ENCODE measurements at places on chromosomes 1 and 21. TPM values are rescaled to one million over a fixed set of nuclear protein-coding genes. Genes with fewer than 3 reads are reported as not detected.

LRRC8D gene
- total RNA-seq: 9.8 TPM

TPM3 gene
- total RNA-seq: 1,769 TPM

CLCA1 gene
- not detected for total RNA-seq

DNA sequence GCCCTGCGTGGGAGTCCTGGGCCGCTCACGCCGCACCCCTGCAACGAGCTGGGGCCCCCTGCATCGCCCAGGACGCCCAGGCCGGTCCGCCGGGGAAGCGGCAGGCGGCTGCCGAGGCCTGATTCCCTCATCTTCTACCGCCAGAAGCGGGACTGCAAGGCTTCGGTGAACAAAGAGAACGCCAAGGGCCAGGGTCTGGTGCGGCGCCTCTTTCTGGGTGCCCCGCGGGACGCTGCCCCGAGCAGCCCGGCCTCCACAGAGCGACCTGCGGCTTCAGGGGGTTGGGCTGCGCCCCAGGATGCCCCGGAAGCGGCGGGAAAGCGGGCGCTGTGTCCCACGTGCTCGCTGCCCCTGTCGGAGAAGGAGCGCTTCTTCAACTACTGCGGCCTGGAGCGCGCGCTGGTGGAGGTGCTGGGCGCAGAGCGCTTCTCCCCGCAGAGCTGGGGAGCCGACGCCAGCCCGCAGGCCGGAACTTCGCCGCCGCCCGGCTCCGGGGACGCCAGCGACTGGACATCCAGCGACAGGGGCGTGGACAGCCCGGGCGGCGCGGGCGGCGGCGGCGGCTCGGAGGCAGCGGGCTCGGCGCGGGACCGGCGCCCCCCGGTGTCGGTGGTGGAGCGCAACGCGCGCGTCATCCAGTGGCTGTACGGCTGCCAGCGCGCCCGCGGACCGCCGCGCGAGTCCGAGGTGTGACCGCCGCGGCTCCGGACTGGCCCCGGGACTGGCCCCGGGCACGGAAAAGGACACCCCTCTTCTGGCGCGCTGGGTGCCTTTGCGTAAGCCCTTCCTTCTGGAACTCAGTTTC, 2.7 kb downstream of the FAM110D start:
- DNase-seq: no peak

GRCh38 chr1:228144193-228144992, 4.3 kb downstream of the GUK1 start:
- DNase-seq: no peak

DNA sequence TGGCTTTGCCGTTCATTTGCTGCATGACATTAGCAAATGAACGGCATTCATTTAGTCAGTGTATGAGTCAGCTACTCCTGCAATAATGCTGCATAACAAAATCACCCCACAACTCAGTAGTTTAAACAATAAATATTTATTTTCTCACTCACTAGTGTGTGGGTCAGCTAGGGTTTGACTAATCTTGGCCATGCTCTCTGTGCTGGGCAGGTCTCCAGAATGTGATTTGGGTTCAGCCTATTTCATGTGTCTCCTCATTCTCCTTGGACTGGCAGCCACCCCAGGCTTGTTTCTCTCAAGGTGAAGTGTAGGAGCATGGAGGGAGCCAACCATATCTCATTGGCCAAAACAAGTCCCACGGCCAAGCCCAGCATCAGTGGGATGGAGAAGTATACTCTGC, 104.3 kb downstream of the LACTBL1 start:
- DNase-seq: no peak

DNA sequence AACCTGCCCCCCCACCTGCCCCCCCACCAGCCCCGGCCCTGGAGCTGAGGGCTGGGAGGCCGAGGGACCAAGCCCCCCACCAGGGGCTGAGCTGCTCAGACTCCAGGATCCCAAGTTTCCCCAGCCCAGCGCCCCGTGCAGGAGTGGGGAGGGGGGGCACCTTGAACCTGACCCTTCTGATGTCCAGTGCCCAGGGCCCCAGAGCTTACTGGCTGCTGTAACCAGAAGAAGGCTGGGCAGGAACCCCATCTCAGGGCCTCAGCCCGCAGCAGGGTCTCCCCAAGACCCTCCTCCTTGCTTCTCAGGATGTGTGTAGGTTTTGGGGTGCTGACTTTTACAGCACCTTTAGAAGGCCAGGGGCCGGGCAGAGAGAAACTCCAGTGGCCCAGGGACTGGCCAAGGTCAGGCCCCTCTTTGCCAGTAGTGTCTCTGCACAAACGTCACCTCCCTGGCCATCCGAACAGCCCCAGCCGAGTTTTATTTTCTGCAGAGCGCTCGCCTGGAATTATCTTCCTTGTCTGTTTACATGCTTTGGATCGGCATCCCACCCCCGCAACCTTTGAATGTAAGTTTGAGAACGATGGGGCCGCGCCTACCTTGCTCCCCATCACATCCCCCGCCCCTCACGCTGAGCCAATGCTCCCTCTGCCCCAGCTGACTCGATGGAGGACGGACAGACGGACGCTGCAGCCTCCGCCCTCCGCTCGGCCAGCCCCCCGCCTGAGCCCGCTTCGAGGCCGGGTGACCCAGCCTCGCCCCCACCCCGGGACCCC, 70.1 kb upstream of the CASZ1 start:
- peak; percentile 6 for DNase-seq

GRCh38 chr1:8371372-8371991, 53.6 kb downstream of the SLC45A1 start:
- DNase-seq: no peak

GRCh38 chr1:203505526-203506204, 11.7 kb downstream of the OPTC start:
- DNase-seq: no peak

GRCh38 chr21:44011579-44012473, at the start of gene TRAPPC10:
Gene TRAPPC10, plus strand, starts transcription at chr21:44012309. Its CDS starts 185 bp downstream, at chr21:44012494.
- DNase-seq: peak; percentile 78

DNA sequence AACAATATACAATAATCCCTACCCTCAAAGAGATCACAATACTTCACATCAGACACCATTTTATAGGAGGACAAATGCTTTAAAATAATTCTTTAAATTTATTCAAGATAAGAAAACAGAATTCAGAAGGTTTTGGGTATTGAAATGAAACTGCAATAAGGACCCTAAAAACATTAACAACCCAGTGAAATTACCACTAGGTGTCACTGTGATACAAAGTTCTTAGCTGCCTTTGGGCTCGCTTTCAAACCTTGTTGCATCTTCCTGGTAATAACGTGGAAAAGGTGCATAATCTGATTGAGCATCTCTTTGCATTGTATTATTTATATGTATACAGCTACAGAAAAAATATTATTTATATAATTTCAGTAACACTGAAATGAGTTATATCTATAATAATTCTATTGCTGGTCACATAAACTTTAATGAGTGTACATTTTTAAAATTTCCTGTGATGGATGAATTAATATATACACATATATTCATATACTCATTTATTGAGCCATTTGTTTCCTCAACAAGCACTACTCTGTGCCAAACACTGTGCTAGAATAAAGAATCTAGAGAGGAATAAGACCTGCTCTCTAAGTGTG, 185.2 kb downstream of the FAF1 start:
- peak; percentile 60 for DNase-seq

GRCh38 chr1:33692206-33693188, 171.4 kb upstream of the HMGB4 start:
- no peak for DNase-seq

DNA sequence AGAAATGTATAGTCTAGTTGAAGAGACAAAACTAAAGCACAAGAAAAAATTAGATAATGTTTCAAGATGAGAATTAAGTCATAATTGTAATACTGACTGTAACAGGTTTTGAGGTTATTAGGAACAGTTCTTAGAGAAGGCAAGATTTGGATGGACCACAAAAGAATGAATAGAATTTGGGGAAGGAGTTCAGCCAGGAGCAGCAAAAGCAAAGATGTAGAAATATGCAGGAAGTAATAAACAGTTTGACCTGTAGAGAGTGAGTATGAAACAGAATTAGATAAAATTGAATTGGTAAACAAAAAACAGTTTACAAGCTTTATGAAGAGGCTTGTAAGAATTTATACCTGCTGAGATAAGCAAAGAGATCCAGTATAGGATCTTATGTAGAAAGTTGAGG, 16.3 kb downstream of the VPS45 start:
- no peak for DNase-seq

Measured in A172 (cell line).